ENCODE measurements at places on chromosomes 3 and 15.

DNA sequence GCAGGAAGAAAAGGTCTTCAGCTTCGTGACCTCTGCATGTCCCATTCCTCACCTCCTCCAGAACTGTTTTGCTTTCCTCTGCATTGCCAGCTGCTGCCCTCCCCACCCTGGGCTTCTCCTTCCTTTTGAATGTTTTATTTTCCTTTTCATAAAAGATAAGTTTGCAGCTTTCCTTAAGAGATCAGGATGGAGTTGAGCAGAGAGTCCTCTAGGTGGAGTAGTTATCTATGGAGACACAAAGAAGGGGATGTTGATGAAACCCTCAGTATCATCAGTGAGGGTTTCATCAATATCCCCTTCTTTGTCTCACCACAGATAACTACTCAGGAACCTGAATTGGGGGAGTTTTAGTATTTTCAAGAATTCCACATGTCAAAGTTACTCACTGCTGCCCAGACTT lies 19.0 kb upstream of the SLC25A36 start:
- DNase-seq = no peak

- no peak for DNase-seq
These were observed 30.1 kb downstream of the CFAP161 start for GRCh38 chr15:81163961-81164800.

DNA sequence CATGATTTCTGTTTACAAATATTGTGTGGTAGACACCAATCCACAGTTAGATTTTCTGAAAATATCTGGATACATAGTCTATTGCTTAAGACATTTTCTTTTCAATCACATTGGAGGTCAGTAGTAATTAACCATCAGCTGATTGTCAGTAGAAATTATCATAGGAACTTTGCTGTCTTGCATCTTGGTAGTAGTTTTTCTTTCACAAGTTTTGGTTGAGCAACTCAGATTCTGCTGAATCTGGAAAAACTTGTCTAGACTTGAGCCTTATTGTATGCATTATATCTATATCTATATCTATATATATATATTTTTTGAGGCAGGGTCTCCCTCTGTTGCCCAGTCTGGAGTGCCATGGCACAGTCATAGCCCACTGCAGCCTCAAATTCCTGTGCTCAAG lies 4.0 kb downstream of the RAB11A start:
- DNase-seq = no peak

DNA sequence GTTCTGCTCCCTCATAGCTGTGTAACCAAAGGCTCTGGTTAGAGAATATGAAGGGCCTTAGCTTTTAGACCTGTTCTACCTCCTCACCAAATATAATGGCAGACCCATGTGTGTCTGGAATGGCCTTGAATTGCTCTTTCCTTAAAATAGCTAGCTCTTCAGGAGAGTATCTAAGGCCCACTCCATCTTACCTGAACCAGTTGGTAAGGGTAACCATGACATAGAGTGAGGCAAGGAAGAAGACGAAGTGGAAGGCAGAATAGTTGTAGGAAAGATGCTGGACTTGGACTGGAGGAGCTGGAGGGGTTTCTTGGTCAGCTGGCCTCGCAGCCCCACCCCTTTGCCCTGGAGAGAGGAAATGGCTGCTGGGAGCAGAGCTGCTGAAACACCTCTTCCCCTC lies 3.1 kb downstream of the SERF2 start:
- no peak for DNase-seq

DNA sequence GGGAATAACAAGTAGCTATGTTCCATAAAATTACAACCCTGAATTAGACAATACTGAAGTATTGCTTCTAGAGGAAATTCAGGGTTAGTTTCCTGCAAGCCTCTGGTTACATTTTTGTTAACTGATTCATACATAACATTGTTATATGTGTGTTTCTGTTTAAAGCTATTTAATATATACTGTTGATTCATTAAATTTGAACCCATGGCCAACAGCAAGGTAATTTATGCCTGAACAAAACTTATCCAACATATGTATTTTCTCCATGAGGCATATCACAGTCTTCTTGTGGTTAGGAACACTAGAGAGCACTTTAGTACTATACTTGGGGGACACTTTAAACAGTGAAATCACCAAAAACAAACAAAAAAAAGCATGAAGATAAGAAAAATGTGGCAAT lies 47.7 kb upstream of the PTX3 start:
- DNase-seq = no peak

- DNase-seq = no peak
These were observed 2.7 kb downstream of the RPL22L1 start for GRCh38 chr3:170867143-170867937.

DNA sequence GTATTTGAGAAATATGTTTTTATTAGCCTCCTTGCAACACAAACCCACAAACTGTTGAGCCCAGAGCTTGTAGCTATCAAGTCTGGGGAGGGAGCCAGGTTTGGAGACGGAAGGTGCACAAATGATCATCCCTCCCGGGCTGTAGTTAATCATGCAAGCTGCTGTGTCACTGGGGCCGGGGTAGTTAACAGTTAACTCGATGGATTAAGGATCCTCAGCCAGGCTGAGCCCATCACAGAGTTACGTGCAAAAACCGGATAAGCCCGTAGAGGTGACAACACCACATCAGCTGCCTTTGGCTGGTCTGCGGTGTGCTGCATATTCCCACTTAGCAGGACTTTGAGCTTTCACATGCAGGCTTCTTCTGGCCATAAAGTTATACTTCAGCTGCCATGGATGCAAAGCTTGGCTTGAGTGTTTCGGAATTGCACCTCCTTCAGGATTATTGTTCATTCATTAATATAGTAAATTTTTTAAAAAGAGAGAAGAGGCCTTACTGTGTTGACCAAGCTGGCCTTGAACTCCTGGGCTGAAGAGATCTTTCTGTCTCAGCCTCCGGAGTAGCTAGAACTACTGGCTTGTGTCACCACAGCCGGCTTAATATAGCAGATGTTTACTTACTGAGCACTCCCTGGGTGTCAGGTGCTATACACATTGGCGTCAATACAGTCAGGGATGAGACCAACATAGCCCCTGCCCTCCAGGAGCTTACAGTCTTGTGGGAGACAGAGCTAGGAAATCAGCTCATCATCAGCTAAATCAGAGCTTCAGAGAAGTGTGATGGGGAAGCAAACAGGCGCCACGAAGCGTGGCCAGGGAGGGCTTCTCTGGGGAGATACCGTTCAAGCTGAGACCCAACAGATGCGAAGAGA lies 226.8 kb upstream of the BHLHE40 start:
- DNase-seq = no peak
